CD4-positive, alpha-beta T cell (primary cell): ENCODE measurements at places on chromosomes 16 and 17.

DNA sequence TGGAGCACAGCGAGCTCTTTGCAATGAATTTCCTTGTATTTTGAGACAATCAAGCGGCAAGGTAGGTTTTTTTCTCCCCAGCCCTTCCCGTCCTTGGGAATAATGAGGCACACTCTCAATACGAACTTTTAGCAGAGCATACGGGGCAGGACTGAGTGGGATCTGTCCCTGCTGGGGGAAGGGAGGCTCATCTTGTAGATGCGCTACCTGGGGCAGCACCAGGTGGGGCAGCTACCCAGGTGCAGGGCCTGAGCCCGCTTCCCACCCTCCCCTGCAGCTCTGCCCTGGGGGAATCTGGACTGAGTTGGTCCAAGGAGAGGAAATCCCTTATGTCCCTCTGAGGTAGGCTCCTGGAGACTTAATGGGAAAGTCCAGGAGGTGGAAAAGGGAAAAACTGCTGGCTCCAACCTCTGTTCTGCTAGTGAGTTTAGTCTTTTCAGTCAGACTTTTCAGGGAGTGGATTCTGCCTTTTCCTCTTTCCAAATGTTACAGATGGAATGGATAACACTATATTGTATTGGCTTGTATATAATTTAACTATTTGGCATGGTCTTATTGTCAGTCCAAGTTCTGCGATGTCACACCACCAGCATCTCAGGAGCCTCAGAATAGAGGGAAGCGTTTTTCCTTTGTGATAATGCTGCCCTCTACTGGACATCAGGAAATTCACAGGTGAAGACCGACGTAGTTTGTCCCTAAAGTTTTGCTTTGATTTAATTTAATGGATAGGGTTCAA, 9.6 kb upstream of the CES1 start:
- H3K4me1 ChIP-seq: no peaks in the 10 kb centered on the region
- DNase-seq: peak; percentile 3
- H3K4me3 ChIP-seq: no peak overlapping the region

- no peaks in the 10 kb centered on the region for H3K4me1 ChIP-seq
- H3K27me3 ChIP-seq: no peaks in the 10 kb centered on the region
- no peak overlapping the region for H3K27ac ChIP-seq
Observed at GRCh38 chr17:72609501-72609900, 483.0 kb downstream of the SLC39A11 start.

GRCh38 chr17:17810084-17810894, 26.5 kb downstream of the SREBF1 start:
- no peak overlapping the region for H3K27ac ChIP-seq
- H3K27me3 ChIP-seq: no peaks in the 10 kb centered on the region
- no peak overlapping the region for H3K4me3 ChIP-seq
- no peak for DNase-seq

DNA sequence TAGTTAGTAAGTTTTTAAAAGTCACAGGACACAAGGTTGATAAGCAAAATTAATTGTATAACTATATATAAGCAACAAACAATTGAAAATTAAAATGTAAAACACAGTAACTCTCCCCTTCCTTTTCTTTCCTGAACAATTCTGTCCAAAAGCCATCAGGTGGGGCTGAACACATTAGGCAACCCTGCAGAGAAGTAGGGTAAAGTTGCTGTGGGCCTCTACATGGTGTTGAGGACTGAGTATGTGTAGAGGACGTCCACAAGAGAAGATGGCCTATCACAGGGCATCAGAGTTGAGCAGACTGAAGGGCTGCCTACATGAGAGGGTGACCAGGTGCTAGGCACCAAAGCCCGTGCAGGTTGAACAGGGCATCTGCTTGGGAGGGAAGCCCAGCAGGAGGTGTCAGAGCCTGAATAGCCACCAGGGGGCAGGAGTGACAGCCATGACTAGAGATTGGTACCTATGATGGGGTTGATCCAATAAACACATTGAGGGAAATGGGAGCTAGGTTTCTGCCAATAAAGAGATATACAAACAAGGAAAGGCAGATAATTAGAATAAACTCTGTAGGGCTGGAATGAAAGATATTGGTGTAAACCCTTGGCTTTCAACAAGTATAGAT, 415.1 kb downstream of the NPIPA8 start:
- no peaks in the 10 kb centered on the region for H3K36me3 ChIP-seq
- no peak overlapping the region for H3K27ac ChIP-seq

- no peak overlapping the region for H3K27ac ChIP-seq
- H3K4me1 ChIP-seq: no peaks in the 10 kb centered on the region
- no peaks in the 10 kb centered on the region for H3K27me3 ChIP-seq
- peaks cover 11% of the 10 kb centered on the region for H3K36me3 ChIP-seq
- DNase-seq: no peak
Observed at GRCh38 chr17:66702106-66702936, 132.6 kb upstream of the CACNG5 start.

DNA sequence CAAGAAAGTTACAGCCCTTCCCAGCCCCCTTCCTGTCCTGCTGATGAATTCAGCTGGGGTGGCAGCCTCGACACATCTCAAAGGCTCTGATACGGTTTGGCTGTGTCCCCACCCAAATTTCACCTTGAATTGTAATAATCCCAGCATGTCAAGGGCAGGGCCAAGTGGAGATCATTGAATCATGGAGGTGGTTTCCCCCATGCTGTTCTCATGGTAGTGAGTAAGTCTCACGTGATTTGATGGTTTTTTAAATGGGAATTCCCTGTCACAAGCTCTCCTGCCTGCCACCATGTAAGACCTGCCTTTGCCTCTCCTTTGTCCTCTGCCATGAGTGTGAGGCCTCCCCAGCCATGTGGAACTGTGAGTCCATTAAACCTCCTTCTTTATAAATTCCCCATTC, 163.2 kb upstream of the FOXF1 start:
- DNase-seq: no peak
- H3K27me3 ChIP-seq: peaks cover 16% of the 10 kb centered on the region
- H3K4me1 ChIP-seq: no peaks in the 10 kb centered on the region
- no peaks in the 10 kb centered on the region for H3K36me3 ChIP-seq
- no peak overlapping the region for H3K4me3 ChIP-seq

DNA sequence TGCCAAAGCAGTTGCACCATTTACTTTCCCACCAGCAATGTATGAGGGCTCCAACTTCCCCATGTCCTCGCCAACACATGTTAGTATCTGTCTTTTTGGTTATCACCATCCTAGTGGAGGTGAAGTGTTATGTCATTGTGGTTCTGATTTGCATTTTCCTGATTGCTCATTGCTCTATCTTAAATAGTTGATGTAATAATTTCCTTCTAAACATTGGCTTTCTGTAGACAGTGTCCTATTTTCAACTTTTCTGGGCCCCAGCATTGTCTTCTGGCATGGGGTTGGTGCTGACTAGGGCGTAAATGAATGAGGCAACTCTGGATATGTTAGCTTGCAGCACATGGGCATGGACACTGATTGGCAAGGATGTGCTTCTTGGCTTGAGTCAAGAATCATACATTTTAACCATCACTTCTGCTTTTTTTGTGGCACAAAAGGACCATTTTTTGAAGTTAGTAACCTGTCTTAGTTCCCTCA, 25.1 kb downstream of the PLCG2 start:
- no peaks in the 10 kb centered on the region for H3K36me3 ChIP-seq
- H3K27ac ChIP-seq: no peak overlapping the region
- no peak for DNase-seq
- H3K4me3 ChIP-seq: no peak overlapping the region
- H3K27me3 ChIP-seq: no peaks in the 10 kb centered on the region

DNA sequence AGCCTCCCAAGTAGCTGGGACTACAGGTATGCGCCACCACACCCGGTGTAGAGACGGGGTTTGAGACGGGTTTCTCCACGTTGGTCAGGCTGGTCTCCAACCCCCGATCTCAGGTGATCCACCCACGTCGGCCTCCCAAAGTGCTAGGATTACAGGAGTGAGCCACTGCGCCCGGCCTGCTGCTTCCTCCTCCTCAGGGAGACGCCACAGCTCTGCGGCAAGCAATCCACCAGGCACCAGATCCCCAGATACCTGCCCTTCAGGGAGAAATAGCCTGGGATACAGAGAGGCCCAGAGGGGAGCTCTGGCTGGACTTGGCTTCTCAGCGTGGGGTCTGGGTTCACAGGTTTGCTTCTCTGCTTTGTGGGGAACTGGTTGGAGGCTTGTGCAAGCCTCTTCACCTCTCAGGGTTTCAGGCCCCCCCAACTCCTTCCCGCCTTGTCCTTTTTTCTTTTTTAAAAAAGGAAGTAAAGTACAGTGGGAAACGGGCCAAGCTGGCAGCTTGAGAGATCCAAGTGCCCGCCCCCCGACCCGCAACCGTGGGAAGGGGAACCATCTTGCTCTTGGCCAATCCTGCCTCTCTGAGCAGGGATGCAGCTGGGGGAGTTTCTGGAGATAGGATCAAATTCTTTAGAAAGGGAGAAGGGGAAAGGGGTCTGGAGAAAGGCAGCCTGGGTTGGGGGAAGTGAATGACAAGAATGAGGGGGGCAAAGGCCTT, 2.6 kb upstream of the SPHK1 start:
- no peaks in the 10 kb centered on the region for H3K36me3 ChIP-seq
- H3K27ac ChIP-seq: no peak overlapping the region
- no peak for DNase-seq
- H3K4me1 ChIP-seq: peaks cover 33% of the 10 kb centered on the region

DNA sequence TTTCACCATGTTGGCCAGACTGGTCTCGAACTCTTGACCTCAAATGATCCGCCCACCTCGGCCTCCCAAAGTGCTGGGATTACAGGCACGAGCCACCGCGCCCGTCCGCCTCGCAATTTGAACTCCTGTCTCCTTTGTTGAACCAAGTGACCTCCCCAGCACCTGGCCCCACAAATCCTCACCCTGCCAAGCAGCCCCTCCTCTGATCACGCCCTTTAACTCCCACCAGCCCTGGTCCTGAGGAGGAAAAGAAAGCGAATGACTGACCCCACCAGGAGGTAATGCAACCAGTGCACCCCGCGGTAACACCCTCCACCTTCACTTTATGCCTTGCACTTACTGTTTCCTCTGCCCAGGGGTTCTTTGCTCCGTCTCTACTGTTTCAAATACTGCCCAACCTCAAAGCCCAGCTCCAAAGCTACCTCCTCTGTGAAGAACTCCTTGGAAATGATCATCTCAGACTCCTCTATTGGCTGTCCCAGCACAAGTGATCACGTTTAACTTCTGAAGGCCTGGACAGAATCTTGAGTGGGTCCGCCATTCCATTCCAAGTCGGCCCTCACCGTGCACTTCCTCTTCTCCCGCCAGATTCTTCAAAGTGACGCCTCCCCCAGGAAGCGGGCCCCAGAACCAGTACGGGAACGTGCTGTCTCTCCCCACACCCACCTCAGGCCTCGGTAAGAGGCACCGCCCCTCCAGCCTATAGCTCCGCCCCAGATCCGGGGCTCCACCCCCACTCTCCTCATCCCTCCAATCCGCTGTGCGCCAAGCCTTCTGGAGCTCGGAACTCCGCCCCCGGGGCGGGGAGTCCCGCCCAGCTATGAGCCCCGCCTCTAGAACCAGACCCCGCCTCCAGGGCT, 4.4 kb downstream of the CD19 start:
- H3K36me3 ChIP-seq: no peaks in the 10 kb centered on the region
- no peaks in the 10 kb centered on the region for H3K27me3 ChIP-seq
- H3K4me3 ChIP-seq: peak overlapping the region; percentile 36
- peak; percentile 74 for DNase-seq

GRCh38 chr17:17548044-17548443, 43.5 kb downstream of the PEMT start:
- H3K4me1 ChIP-seq: no peaks in the 10 kb centered on the region
- no peaks in the 10 kb centered on the region for H3K27me3 ChIP-seq

DNA sequence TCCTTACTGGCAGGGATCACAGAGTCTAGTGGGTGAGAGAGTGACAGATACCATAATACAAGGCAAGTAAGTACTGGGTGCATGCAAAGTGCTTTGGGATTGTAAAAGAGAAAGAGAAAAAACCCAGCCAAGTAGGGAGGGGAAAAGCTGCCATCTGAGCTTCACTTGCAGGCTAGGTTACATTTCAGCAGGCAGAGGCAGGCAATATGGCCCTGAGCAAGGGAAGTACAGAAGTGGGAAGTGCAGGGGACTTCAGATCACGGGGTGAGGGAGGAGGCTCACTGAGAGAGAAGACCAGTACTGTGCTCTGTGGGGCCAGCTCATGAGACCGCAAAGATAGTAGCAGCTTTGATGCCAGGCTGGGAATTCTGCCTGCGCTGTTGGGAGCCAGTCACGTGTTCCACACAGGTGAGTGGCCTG, 230.6 kb downstream of the MSI2 start:
- H3K4me1 ChIP-seq: peaks cover 25% of the 10 kb centered on the region
- DNase-seq: no peak
- no peak overlapping the region for H3K27ac ChIP-seq
- H3K4me3 ChIP-seq: no peak overlapping the region
- no peaks in the 10 kb centered on the region for H3K36me3 ChIP-seq

DNA sequence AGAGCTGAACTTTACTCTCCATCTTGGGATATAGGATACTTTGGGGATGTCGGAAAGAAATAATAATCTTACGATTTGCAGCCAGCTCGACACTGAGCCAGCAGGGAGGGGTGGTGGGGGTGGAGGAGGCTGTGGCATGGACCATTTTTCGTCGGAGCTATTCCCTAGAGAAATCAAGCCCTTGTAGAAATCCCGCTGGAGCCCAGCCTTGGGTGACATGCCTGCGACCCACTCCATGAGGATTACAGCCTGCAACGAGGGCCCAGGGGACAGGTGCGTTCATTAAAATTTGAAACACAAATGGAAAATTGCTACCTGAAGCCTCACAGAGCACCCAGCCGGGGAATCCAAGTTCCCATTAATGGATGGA, 82.8 kb upstream of the GSE1 start:
- no peaks in the 10 kb centered on the region for H3K4me1 ChIP-seq
- no peaks in the 10 kb centered on the region for H3K36me3 ChIP-seq
- H3K4me3 ChIP-seq: no peak overlapping the region
- DNase-seq: no peak
- no peaks in the 10 kb centered on the region for H3K27me3 ChIP-seq
- H3K27ac ChIP-seq: no peak overlapping the region

DNA sequence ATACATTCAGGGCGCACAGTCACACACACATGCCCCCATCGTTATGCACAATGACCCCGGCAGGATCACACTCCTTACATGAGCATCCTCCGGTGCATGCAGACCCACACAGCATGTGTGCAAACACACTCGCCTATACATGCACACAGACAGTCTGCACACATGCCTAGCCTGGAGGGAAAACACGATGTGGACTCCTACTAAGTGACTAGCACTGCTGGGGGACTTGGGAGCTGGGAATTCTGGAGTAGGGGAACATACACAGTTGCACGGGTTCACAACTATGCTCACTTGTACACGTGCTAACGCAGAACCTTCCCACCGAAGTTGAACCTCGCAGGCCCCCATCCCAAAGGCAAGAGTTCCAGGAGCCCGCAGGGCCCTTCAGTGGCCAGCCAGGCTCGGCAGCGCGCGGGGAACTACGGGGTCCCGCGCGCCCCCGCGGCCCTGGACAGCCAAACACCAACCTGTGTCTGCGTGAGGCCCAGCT, 2.0 kb downstream of the DLX3 start:
- H3K4me1 ChIP-seq: peaks cover 47% of the 10 kb centered on the region
- H3K4me3 ChIP-seq: peak overlapping the region; percentile 38
